ENCODE measurements at places on chromosomes 7 and 10.

DNA sequence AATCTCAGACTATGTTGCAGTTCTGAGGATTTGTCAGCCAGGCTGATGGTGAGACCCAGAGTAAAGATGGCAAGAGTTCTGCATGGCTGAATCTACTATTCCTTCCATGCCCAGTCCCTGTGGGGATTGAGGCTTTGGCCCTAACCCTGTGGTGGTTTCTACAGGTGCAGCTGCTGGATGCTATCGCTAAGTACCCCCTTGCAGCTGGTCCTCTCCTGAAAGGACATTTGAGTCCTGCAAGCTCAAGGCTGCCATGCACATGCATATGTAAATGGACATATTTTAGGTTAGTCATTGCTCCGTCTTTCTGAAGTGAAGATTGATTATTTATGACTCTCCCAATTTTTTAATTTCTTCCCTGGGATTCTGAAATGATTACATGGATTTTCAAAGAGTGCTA, 1122.2 kb upstream of the CELF2 start:
- DNase-seq = no peak

DNA sequence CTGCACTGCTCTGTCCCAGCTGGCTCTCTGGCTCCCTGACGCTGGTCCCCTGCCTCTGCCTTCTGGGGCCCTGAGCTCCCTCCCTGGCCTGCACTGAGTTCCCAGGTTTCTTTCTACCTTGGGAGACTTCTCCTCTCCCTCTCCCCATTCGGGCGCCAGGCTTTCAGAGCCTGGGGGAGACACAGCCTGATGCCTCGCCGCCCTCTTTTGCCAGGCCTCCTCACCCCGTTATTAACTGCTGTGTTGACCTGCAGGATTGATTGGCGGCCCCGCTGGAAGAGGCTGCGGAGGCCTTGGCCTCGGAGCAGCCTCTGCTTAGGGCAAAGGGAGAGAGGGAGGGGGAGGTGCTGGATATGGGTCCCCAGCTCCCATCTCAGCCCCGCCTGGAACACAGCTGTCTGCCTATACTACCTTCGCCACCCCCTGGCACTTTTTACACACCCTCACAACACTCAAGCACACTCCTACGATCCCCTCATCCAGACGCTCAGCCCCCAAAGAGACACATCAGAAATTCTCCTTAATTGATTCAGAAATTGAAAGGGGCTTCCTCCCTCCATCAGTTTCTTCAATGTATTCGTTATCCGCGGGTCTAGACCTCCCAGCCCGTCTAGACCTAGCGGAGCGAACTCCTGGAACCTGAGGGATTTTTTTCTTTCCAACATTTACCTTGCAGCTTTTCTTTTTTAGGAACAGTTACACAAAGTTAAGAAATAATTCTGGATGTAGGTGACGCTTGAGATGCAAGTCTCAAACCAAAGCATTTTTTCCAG, 7.1 kb upstream of the PAX2 start:
- no peak for DNase-seq

GRCh38 chr7:69599286-69599954, 1.1 kb downstream of the AUTS2 start:
- DNase-seq = peak; percentile 15

DNA sequence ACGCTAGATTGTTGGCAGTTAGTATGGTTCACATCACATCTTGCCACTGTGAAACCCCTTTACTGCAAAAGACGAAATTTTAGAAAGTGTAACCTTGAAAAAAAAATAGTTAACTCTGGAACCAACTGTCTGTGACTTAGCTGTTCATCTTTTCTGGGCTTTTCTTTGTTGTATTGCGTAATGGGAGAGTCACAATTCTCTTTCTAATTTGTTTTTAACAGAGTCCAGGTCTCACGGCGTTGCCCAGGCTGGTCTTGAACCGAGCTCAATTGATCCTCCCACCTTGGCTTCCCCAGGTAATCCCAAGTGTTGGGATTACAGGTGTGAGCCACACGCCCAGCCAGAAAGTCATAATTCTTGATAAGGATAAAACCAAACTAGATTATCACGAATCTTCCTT, 14.5 kb downstream of the UBE3C start:
- DNase-seq = no peak

DNA sequence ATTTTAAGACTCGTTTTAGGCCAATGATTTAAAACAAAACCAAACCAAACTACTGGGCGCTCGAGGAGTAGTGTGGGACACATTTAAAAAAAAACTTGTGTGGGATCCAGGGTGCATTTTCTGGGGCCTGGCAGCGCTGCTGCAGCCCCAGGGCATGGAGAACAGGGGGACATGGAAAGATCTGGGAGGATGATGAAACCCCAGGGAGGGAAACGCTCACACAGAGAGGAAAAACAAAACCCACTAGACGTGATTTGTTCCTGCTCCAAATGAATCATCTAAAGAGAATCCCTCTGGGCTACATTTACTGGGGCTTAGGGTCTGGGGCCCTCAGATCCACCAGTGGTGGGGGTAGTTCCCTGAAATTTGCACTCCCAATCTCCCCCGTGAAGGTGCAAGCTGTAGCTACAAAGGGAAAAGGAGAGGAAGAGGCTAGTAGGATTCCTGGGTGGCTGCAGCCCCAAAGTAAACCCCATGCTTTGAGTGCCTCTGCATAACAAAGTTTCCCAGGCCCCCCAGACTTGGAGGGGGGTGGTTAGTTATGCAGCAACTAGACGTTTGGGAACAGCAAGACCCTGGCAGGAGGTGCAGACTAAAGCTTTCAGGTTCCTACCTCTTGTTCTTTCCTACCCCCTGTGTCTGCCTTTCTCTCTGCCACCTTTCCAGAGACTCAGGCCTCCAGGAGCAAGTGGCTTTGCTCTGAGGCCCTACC, 14.5 kb upstream of the HOXA13 start:
- DNase-seq = no peak

DNA sequence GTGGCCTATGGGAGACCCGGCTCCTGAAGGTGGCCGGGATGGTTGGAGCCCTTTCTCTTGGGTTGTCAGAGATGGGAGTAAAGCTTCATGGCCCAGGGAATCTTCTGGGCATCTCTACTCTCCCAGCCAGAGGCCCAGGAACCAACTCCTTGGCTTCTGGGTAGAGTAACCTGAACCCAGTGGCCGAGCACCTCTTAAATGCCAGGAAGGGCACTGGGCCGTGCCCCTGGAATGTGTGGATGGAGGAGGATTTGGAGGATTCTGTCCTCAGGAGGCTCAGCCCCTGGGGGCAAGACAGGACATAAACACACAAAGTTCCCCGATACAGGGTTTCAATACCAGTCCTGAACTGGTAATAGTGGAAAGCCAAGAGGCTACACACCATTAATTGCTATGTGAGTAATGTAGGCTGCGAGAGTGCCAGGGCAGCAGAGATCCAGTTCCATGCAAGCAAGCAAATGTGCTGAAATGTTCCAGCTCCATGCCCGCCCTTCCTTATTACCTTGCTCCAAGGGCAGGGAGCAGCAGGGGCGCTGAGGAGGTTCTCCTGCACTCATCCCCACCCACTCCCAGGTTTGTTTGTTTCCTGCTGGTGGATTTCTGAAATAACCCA, 1.2 kb downstream of the PALD1 start:
- DNase-seq = no peak

- no peak for DNase-seq
Measured at GRCh38 chr10:37732685-37733084, 124.7 kb downstream of the ZNF248 start.

DNA sequence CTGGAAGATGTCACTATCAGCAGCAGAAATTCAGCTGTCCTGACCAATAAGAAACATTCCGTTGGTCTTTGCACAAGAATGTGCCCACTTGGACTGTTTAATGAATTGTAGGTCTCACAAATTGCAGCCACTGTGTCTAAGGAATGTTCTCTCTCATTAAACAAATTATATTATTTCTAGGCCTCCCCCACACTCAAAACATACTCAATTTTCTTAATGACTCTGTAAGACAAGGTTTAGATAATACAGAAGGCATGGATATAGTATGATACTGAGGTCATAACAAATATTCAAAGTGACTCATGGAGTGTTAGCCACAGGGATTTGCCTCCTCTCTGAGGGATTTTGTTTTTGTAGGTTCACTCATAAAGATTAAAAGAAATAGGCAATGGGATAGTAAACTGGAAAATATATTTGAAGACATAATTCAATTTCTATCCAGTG, 197.5 kb downstream of the PTN start:
- no peak for DNase-seq

DNA sequence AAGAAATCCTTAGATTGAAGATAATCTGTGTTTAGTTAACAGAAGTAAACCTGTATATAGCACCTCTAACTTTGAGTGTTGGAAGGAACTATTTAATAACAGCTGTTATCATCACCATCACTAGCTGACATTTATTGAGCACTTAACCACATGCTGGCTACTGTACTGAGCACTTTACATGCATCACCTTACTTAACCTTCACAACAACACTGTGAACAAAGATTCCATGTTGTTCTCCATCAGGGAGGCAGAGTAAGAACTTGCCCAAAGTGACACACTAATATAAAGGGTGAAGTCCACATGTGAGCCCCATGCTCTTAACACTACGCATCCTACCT, 182.2 kb downstream of the ST7 start:
- no peak for DNase-seq

- no peak for DNase-seq
Measured at GRCh38 chr7:101565601-101566209, 63.4 kb downstream of the MYL10 start.

DNA sequence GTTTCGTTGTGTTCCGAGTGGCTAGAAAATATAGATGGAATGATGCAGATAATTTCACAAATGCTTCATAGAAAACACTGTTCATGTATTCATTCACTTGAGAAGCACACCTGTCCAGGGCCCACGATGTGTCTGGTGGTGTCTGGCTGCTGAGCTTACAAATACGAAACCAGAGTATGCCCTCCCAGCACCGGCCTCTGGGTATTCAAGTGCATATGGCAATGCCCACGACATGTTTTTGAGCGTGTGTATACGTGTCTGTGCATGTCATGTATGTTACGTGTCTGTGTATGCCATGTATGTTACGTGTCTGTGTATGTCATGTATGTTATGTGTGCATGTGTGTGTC, 37.9 kb downstream of the IL2RA start:
- DNase-seq = no peak

- no peak for DNase-seq
Measured at GRCh38 chr10:47321521-47322195, 596 bp upstream of the GDF2 start.

GRCh38 chr7:98423043-98423442, 22.2 kb upstream of the BAIAP2L1 start:
- DNase-seq = no peak

DNA sequence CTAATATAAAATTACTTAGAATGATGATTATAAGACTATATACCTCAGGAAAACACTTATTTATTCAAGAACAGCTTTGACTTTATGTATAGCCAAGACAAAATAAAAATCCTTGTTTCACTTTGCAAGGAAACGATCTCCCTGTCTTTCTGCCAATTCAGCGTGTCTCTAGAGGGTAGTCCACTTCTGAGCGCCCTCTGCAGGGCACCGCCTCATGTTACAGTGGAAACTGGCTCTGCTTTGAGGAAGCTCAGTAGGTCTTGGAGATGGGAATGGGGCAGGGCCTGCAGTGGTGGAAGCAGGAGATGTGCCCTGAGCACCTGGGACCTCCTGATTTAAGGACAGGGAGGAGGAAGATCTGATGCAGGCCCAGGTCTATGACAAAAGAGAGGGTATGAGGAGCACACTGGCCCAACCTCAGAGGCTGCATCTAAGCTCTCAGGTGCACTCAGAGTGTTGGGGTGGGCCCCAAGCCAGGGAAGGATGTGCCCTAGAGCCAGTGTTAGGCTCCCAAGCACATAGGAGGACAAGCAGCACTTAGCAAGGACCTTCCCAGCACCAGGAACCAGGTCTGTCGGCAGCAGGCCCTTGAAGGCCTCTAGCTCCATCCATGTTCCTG, 481.0 kb downstream of the TNS3 start:
- DNase-seq = no peak

GRCh38 chr7:14137676-14138075, 148.2 kb upstream of the ETV1 start:
- DNase-seq = no peak

DNA sequence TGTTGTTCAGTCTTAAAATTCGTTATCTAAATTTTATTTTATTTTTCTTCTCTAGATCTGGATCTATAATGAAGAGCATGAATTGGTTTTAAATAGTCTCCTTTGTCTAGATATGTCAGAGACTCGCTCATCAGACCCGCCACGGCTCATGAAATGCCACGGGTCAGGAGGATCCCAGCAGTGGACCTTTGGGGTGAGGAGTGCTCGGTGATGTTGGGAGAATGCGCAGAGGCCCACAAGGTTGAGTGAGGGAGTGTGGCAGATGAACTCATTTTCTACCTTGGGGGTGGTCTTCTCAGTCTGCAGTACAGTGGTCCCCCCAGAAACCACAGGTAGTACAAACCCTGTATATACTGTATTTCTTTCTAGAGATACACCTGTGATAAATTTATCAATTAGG, 95.3 kb downstream of the GALNT11 start:
- DNase-seq = no peak

DNA sequence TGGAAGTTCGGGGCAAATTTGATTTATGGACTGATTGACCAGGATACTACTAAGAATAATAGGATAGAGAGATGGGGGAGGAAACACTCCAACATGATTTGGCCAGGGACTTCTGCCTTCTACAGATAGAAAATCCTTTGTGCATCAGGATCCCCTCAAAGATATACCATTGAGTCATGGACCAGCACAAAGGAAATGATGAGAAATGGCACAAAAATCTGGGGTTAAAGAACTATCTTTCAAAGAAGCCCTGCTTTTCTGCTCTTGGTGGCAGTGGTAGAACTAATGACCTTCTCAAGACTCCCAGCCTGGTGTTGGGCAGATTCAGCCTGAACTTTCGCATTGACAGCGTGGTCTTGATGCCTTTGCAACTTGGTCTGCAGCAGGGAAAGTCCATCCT, 27.6 kb upstream of the LAMB1 start:
- no peak for DNase-seq

- DNase-seq = no peak
Measured at GRCh38 chr10:71697938-71698709, 21.5 kb downstream of the C10orf105 start.

DNA sequence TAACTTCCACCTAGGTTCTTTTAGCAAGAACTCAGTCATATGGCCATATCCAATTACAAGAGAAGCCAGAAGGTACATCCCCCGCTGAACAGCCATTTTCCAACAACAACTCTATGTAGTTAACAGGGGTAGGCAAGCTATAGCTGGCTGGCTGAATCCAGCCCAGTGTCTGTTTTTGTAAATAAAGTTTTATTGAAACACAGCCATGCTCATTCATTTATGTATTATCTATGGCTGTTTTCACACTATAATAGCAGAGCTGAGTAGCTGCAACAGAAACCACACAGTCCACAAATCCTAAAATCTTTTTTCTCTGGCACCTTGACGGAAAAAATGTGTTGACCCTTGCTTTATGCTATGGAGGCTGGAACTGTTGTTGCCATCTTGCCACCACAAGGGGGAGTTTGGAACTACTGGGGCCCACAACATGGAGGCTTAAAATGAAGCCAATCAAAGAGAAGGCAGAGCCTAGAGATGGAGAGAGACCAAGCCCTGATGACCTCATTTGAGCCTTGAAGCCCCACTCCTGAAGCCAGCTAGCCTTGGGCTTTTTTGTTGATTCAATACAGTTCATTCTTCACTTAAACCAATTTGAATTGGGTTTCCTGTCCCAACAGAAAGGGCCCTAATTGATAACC, 33.3 kb upstream of the XPNPEP1 start:
- DNase-seq = no peak

Data from bone marrow (tissue), 2 donors.